ENCODE measurements at places on chromosomes 3 and 15.

GRCh38 chr3:34862456-34862855 is 776.9 kb upstream of the ARPP21 start:
- no peak for DNase-seq

- peak; percentile 38 for DNase-seq
These were observed 1.1 kb downstream of the ZBTB47 start for GRCh38 chr3:42654331-42655201.

DNA sequence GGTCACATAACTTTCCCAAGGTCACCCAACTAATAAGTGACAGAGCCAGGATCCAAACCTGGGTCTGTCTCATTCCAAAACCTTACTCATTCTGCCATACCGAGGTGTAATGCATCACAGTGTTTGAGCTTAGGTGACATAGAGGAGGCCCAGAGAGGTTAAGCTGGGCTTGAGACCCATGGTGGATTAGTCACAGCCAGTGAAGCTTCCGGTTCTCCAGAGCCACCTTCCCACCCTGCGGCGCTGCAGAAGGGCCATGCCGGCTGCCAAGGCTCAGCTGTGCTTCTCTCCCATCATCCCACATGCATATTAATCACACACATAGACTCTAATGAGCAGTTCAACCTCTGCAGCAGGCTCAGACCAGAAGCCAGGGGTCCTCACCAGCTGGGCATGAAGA is 42.2 kb downstream of the SPSB4 start:
- no peak for DNase-seq

- no peak for DNase-seq
These were observed 422.5 kb upstream of the CDIN1 start for GRCh38 chr15:36156879-36157427.

- no peak for DNase-seq
These were observed 19.4 kb upstream of the ALAS1 start for GRCh38 chr3:52178537-52178936.

Data from NCI-H345 (cell line).